ENCODE measurements at places on chromosomes 1 and 21.

GRCh38 chr1:235298758-235299157, 29.2 kb downstream of the ARID4B start:
- DNase-seq: no peak

DNA sequence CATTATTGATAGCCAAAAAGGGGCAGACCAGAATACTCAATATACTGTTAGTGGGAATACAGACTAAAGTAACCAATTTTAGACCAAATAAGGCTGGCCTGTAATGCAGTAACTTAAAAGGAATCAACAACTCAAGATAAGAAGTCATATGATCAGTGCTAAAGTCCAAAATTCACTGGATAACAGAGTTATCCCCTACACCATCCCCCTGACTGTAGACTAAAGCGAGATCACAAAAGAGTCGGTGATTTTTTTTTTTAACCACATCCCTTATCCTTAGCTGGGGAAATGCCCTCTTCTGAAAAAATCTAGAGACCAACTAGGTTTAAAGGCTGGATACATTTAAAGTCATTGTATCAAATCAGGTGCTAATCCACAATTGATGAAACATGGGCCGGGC, 7.7 kb downstream of the UBR4 start:
- DNase-seq: no peak

DNA sequence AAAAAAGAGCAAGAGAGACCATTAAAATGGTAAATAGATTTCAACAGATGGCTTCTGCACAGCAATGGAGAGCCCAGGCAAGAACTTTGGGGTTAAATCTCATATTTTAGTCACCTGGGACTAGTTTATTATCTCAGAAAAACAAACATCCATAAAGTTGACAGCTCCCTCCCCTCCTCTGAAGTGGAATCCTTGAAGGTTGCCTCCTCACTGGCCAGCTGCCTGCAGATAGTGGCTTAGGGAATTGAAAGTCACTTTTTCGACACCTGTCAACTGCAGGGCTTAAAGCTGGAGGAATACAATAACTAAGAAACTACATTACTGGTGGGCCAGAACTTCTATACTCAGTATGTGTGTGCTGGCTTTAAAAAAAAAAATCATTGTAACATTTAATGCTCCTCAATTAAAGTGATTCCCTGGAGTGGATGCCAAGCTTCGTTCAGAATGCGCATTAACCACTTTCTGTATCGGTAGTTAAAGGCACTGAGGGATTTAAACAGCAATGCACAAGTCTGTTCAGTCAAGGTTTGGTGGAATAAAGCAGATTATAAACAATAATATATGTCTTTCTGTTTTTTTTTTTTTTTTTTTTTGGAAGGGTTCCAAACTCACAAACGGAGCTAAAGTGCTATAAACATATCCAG, 52.5 kb downstream of the LHX4 start:
- DNase-seq: no peak

DNA sequence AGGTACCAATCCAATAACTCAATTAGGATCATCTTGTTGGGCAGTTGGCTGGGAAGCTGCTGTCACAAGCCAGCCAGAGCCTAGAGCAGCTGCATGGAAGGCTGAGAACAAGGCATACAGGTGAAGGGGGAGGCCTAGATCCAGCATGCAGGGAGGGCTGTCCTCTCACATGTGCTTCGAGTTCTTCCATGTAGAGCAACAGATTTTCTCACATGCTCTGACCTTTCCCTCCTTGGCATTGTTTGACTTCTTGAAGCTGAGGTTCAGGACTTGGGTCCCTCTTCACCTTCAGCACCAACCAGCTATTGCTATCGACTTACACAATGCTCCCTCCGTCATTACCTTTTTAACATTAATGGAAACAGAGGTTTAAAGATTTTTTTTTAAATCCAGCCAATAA, 257.7 kb downstream of the ATG4C start:
- no peak for DNase-seq

DNA sequence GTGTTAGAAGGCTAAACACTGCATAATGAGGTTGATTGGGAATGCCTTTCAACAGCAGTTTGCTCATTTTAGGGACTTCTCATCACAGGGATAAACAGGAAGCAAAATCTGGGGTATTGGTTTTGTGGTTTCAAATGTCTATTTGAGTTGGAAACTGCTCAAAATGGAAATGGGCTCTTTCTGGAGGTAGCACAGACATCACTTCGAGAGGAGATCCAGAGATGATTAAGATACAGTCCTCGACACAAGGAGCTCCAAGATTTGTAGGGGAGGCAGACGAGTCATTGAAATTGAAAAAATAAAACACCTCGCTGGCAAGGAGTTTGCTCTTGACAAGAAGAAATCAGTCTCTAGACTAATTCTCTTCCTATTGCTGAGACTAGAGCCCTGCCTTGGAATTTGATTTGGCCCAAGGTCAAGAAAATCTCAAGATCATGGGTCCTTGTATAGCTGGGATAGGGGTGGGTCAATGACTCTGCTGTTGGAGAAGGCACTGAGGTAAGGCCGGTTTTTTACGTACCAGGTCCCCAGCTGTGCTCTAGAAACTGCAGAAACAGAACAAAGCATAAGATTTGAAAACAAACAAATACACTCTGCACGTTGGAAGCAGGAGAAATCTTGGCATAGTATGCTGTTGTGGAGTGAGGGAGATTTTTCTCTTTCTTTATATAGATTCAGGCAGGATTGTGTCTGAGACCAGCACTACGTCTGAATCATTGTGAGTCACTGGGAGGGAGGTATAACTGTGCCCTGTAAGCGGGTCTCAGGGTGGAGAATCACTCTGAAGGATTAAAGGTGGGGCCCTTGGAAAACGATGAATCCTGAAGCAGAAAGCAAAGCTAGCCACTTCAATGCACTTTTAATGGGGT, 17.7 kb upstream of the KLHDC8A start:
- DNase-seq: no peak

GRCh38 chr1:50930193-50930592, 29.9 kb downstream of the FAF1 start:
- no peak for DNase-seq

GRCh38 chr1:35120458-35121133, 41.4 kb downstream of the ZMYM1 start:
- DNase-seq: no peak

- no peak for DNase-seq
These were observed 25.5 kb downstream of the MYOM3 start for GRCh38 chr1:24086466-24086865.

- DNase-seq: no peak
These were observed 285.1 kb downstream of the RYR2 start for GRCh38 chr1:237327061-237327460.

- DNase-seq: no peak
These were observed 84.7 kb downstream of the RIPK4 start for GRCh38 chr21:41681939-41682718.

GRCh38 chr1:16260814-16261213, 23.8 kb upstream of the CPLANE2 start:
- DNase-seq: no peak

GRCh38 chr21:27269644-27270043, 302.8 kb upstream of the ADAMTS5 start:
- no peak for DNase-seq

- no peak for DNase-seq
These were observed 131.4 kb upstream of the RAB4A start for GRCh38 chr1:229139331-229140118.

DNA sequence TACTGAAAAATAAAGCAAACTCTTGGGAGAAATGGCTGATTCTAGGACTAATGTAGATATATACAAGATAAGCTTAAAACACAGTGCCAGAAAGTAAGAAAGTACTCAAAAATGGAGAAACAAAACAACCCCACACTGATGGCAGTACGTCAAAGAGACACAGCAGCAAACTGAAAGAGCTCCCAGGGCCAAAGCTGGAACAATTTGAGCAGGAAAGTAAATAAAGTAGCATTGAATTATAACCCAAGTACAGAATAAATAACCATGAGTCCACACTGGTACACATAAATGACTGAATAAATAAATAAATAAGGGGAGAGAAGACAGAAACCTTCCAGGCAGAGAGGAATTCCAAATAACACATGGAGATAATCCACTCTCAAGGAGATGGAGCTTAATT, 120.9 kb downstream of the GLUL start:
- DNase-seq: no peak

- DNase-seq: no peak
These were observed 526.9 kb downstream of the MATN1 start for GRCh38 chr1:30196457-30196856.

DNA sequence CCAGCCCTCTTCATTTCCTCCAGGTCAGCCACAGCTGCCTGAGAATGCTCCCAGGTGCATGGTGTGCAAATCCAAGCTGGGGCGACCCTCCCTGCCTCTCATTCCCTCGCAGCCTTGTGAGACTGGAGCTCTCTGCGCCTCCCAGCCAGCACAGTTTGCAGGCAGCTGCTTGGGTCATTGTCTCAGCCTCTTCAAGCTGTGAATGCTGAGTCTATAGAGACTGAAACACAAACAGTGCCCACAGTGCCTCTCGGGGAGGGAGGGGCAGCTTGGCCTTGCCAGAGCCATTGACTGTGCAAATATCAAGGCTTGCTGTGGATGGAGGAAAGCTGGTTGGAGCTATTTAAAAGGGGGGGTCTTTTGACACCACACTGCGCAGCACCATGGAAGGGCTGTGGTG, 10.6 kb downstream of the PLXNA2 start:
- no peak for DNase-seq

DNA sequence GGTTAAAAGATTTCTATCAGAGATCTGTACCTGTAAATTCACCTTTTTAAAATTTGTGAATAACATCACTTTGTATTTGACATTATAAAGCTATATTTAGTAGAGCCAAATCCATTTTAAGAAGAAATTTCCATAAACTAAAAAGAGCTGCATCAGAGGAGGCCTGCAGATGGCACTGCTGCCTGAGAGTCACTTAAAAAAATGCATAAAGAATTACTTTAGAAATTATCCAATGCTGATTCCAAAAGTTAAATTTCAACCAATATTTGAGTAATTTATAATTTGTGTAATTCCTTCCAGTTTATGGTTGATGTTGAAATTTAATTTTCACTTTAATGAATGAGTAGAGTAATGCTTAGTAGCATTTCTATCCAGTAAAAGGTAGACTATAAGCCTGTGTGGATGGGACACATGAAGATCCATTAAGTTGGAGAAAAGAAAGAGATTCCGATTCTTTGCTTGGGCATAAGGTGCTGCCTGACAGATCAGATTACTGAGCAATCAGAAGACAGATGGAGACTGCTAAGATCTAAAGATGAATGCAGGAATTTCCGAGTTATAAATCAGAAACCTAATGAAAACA, 20.7 kb upstream of the RPE65 start:
- DNase-seq: no peak

DNA sequence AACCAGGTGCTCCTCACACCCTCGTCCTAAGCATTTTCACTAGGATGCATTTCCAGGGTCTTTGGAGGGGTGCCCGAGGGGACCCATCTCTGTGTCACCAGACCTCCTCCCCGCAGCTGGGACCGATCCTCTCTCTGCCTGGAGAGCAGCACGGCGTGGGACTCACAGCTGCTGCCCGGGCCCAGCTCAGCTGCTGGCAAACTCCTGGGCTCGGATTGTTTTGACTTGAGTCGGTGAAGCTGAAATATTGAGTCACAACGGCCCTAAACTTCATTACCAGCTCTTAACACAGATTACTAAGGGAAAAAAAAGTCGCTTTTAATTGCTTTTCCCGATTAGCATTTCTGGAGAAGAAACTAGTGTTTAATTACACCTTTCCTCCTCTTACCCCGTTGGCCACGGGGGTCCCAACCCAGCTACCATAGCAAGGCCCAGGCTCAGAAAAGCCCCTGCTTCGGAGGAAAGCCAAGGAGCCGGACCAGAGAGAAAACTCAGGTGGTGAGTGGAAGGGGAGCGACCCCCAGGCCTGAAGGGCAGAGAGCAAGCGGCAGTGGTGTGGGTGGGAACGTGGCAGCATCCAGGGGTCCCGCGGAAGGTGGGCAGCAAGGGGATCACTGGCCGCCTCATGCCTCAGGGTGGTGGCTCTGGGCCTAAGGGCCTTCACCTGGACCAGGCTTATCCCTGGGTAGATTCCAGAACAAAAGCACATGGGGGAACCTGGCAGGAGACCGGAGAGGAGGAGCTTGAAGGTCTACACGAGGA, 41.7 kb downstream of the CASZ1 start:
- no peak for DNase-seq

DNA sequence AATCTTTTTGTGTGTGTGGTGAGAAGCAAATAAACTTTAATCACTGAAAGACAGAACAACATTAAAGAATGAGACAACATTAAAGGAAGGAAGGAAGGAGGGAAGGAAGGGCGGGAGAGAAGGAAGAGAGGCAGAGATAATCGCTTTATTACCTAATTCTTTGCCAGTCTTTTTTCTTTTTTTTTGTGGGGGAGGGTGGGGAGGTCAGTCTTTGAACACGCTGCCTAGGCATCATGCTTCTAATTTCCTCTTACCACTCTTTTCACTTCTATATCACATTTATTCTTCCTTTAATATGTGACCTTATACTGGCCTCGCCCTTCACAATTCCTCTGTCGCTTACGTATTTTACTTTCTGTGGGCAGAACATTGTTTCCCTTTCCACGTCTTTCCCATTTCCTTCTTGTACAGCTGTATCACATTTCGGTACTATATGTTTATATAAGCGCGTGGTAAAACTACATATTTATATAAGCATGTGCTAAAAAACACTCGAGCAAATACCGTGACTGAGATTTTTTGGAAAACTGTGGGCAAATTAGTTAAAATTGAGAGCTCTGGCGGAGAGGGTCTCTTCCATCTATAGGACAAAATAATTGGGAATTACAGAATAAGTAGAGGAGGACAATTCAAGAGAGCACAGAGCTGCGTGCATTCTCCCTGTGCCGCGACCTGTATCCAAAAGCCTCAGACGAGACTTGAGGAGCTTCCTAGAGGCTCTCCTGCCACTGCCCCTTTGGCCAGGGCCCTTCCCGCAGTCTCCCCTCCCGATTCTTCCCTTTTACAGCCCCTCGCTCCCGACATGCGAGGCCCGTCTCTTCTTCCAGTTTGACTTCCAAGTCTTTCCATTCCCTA, 823 bp upstream of the PRKAA2 start:
- DNase-seq: no peak

GRCh38 chr21:38469642-38470041, 28.6 kb downstream of the ERG start:
- DNase-seq: no peak

DNA sequence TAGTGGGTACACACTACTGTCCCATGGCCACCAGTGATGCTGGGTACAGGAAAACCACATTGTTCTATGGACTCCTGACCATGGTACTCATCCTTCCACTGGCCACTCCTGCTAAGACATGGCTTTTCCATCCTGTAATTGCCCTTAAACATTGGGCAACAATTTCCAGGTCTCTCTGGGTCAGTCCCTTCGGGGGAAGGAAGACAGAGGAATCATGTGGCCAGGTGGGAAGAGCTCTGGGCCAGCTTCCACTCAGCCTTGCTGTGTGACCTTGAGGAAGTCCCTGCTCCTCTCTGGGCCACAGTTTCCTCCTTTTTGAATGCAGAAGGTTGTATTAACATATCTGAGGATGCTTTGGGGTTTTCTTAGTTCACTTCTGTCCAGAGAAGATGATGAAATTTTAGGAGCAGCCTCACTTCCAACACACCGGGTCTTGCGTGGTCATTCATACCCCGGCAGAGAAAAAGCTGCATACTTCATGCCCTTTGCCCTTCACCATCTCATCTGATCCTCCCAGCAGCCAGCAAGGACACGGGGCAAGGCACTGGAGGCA, 50.8 kb downstream of the SRRM1 start:
- no peak for DNase-seq

- no peak for DNase-seq
These were observed 151.0 kb upstream of the RAB4A start for GRCh38 chr1:229119876-229120275.

GRCh38 chr1:2540816-2541492, 10.9 kb upstream of the HES5 start:
- DNase-seq: no peak
